Keratinocyte (primary cell): ENCODE measurements at places on chromosomes 13 and 19.

DNA sequence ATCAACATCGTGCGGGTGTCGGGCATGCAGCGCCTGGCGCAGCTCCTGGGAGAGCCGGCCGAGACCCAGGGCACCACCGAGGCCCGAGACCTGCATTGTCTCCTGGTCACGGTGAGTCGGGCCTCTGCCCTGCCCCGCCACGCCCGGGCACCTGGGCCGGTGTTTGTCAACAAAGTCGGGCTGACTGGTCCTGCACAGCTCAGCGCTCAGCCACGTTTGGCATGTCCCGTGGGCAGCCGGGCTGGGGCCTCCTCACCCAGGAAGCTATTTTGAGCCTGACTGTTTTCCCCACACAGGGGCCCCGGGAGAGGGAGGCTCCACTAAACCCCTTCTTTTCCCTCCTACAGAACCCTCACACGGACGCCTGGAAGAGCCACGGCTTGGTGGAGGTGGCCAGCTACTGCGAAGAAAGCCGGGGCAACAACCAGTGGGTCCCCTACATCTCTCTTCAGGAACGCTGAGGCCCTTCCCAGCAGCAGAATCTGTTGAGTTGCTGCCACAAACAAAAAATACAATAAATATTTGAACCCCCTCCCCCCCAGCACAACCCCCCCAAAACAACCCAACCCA is 1.3 kb downstream of the GADD45B start:
- DNase-seq, result no peak

- DNase-seq, result no peak
Observed at GRCh38 chr19:47111682-47112165, 1.9 kb downstream of the ZC3H4 start.

- no peak for DNase-seq
Observed at GRCh38 chr19:45484273-45484945, 12.4 kb downstream of the RTN2 start.

- DNase-seq, result no peak
Observed at GRCh38 chr13:86737334-86737932, 933.7 kb upstream of the SLITRK5 start.

- no peak for DNase-seq
Observed at GRCh38 chr13:89791971-89792630, 1555.4 kb upstream of the MIR17HG start.

GRCh38 chr13:51397262-51397941 is 55.4 kb downstream of the INTS6 start:
- DNase-seq, result no peak
